ENCODE measurements at places on chromosomes 12 and 14.

GRCh38 chr12:130799051-130799450, 40.0 kb downstream of the STX2 start:
- no peak for DNase-seq

- peak; percentile 10 for DNase-seq
Observed at GRCh38 chr12:123971770-123972456, 718 bp downstream of the CCDC92 start.

- no peak for DNase-seq
Observed at GRCh38 chr14:96661244-96661969, 135.8 kb upstream of the VRK1 start.

DNA sequence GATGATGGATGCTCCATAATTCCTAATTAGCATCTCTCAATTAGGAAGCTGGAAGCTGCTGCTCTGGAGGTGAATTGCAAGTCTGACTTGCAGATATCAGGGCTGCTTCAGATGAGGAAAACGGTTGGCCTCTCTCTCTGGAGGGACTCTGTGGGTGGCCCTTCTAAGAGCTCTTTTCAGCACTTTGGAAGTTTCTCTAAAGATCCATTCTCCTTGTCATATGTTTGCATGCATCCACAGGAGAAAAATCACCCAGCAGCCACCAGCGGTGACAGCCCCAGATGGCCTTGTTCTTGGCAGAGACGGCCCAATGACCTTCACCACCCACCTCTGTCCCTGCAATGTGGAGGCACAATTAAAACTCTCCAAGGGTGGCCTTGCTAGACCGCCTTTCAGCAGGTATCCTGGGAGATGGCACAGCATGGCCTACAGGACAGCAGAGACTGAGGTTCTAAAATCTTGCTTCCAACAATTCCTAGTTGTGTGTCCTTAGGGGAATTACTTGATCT, 42.3 kb downstream of the KSR2 start:
- no peak for DNase-seq

DNA sequence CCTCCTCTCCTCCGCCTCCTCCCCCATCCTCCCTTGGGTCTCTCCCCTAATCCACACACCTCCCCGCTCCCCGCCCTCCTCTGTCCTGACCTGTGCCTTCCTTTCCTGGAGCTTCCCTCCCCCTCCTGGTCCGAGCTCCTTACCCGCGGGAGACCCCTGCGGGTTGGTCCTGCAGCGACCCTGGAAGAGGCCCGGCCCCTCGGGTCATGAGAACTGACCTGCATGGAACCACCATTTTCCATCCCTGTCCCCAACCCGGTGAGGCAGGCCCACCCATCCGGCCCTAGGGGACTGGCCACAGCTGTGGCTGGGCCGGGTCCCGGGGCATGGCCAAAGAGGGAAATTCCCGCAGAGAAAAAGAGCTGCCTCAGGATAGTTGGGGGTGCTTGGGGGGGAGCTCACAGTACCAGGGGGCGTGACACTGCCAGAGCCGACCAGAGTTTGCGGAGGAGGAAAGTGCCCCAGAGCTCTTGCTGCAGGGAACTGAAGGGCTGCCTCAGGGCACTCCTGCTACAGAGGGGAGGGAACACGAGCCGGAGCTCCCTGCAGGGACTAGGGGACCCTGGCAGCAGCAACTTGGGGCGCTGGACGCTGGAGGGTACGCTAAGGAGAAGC, 613 bp downstream of the ARHGEF40 start:
- peak; percentile 18 for DNase-seq

DNA sequence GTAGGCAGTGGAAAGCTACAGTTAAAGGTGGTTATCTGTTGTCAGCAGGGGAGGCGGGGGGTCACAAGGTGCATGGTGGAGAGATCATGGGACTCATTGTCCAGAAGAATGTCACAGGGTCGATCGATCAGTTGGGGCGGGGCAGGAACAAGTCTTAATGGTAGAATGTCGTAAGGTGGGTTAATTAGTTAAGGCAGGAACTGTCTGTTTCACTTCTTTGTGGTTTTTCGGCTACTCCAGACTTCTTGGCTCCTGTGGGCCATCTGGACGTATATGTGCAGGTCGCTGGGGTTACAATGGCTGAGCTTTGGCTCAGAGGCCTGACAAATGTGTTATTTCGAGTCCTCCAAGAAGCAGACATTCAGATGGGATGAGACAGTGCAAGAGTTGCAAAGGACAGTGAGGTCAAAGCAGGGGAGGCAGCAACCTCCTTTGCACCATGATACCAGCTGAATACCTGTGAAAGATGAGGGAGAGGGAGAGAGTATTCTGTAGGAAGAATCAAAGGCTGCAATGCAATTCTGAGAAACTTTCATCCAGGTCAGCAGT, 246.9 kb upstream of the TMEM132C start:
- no peak for DNase-seq

DNA sequence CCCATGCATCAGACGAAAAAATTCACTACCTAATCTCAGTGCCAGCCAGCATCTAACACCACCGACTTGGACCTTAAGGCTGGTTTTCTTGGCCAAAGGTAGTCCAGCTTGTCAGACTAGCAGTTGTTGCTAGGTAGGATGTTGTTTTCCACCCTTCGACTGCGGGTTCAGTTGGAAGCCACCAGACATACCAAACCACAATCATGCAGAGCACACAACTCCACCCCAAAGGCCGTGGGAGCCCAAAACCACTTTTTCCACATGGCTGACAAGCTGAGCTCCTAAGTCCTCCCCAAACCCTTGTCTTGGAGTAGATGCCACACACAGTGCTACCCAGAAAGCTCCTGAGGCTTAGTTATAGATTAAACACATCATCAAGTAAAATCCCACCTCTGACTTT, 46.8 kb downstream of the LRIG3 start:
- DNase-seq: no peak

DNA sequence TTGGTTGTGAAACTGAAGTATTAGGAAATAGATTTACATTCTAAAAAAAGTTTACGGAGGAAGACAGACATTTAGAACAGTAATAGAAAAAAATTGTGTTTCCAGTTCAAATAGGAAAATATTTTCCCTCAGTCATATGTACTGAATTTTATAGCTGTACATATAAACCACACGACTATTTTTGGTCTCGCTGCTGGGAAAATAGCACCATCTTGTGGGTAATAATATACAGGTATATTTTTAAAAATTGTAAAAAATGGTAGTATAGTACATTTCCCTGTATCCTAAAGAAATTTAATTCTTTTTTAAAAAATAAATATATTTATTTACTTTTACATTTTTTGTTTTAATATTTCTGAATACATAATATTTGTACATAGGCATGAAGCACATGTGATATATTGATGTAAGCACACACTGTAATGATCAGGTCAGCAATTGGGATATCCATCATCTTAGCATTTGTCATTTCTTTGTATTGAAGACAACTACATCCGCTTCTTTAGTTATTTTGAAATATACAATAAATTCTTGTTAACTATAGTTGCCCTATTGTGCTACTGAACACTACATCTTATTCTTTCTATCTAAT, 168.6 kb downstream of the ALX1 start:
- DNase-seq: no peak

DNA sequence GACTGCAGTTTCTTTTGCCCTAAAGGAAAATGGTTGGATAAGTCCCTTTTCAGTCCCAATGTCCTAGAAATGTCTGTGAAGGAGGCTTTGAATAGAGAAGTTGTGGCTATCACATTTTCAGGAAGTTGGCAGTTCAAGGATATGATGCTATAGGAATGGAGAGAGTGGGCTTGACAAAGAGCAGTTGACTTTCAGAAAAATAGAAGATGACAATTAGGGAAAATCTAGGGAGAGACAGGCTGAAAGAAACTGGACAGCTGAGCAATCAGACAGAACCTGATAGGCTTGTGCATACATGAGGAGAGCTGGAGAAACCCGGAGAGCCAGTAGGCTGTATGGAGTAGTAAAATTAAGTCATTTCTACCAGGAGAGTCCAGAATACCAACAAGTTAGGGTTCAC, 50.5 kb downstream of the LMNTD1 start:
- no peak for DNase-seq

DNA sequence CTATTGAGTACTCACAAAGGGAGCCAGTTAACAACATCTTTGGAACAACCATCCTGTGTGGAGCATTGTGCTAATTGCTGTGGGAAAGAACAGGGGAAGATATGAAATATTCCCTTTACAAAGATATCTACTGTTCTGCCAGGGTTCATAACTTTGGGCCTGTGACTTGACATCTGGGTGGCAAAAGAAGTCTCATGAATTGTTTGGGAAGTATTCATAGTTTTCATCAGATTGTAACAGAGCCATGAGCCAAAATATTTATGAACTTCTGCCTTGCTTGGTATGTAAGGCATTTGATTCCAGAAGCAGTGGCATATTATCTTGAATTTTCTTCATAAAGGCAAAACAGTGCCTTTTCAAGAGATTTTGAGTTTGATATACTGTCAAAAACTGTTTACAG, 816.2 kb downstream of the DIO2 start:
- no peak for DNase-seq

Measured in effector memory CD8-positive, alpha-beta T cell (primary cell).